ENCODE measurements at places on chromosomes 5 and 9. TPM values are rescaled to one million over a fixed set of nuclear protein-coding genes. Genes with fewer than 3 reads are reported as not detected.

CAMSAP1 gene
- 22.7 TPM for polyA plus RNA-seq

DNA sequence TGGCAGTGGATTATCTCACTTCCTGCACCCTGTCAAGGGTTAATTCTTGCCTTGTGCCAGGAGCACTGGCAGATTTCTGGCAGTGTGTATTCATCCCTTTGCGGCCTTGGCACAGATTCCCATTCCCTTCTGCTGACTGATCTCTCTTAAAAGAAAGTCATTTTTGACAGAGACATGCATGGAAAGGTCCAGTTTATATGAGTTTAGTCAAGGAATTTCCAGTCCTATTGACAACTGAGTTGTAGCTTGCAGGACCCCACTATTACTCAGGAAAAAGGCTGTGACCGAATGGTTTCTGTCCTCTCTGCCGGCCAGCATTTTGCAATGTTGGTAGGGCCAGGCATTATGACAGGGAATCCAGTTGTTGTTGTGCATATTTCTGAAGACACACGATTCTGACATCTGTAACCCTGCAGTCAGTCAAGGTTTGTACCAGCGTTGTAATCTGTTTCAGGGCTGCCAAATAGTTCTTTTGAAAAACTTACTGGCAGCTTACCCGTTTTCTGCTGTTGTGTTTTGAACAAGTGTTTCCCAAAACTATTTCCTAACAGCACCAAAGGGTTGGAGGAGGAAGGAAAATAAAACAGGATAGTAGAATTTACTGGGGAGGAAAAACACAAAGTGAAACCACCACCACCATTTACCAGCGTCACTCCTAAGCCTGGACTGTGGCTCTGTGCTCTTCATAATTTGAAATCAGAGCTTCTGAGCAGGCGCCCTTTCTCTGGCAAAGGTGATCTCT, 243.4 kb upstream of the KLF4 start:
- peak; percentile 64 for DNase-seq

DNA sequence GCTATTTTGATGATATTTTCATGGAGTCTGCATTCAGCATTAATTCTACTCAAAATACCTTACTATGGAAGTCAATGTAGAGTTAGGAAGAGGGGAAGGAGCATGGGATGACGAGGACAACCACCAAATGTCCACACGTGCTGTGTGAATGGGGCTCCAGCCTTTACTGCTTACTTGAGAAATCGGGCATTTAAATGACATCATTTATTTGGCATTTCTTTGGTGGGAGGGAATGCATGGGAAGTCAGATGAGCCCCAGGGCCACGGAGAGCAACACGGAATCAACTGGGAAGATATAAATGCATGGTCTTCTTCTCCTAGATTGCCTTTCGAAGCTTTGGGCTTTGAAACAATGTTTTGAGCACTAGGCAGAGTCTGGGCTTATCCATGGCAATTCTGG, 458.5 kb upstream of the KLF4 start:
- no peak for DNase-seq

MOB3B gene
- polyA plus RNA-seq = 19.1 TPM

MYO10 gene
- 56.3 TPM for polyA plus RNA-seq

GRCh38 chr9:75775966-75776691, 114.3 kb upstream of the PCSK5 start:
- no peak for DNase-seq

CCDC152 gene
- polyA plus RNA-seq = 18.6 TPM

SOX30 gene
- 0.24 TPM for polyA plus RNA-seq

- no peak for DNase-seq
Observed at GRCh38 chr9:74138182-74138581, 359.0 kb upstream of the RORB start.

- DNase-seq = no peak
Observed at GRCh38 chr9:132628746-132629145, 41.0 kb downstream of the DDX31 start.

JAKMIP2 gene
- polyA plus RNA-seq = 5.6 TPM

TGFBI gene
- polyA plus RNA-seq = 164 TPM

- no peak for DNase-seq
Observed at GRCh38 chr5:129569295-129569694, 109.2 kb downstream of the ADAMTS19 start.

CCL27 gene
- polyA plus RNA-seq = 0.96 TPM

CCDC183 gene
- 10.6 TPM for polyA plus RNA-seq

All from right lung (tissue), 10 donors.